NCI-H1436 treated with DMSO at 0.1 percent for 48 hours (cell line): ENCODE measurements at places on chromosomes 5 and 9.

DNA sequence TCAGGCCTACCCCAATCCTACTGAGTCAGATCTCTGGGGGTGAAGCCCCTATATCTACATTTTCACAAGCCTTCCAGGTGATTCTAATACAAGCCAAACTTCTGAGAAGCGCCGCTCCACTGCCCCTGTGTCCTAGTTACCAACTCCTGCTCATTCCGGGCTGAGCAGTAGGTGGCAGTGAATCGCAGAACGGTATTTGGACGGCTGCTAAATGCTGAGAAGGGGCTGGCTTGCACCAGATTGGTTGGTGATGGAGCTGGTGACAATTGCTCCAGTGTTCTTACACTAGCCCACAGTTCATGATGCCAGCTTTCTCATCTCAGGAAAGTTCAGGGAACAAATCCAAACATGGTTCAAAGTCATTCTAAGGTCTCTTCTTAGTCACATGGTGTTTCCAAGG lies 31.1 kb upstream of the FGF1 start:
- no peak for DNase-seq

GRCh38 chr5:118967059-118967508 lies 21.3 kb downstream of the DTWD2 start:
- no peak for DNase-seq

DNA sequence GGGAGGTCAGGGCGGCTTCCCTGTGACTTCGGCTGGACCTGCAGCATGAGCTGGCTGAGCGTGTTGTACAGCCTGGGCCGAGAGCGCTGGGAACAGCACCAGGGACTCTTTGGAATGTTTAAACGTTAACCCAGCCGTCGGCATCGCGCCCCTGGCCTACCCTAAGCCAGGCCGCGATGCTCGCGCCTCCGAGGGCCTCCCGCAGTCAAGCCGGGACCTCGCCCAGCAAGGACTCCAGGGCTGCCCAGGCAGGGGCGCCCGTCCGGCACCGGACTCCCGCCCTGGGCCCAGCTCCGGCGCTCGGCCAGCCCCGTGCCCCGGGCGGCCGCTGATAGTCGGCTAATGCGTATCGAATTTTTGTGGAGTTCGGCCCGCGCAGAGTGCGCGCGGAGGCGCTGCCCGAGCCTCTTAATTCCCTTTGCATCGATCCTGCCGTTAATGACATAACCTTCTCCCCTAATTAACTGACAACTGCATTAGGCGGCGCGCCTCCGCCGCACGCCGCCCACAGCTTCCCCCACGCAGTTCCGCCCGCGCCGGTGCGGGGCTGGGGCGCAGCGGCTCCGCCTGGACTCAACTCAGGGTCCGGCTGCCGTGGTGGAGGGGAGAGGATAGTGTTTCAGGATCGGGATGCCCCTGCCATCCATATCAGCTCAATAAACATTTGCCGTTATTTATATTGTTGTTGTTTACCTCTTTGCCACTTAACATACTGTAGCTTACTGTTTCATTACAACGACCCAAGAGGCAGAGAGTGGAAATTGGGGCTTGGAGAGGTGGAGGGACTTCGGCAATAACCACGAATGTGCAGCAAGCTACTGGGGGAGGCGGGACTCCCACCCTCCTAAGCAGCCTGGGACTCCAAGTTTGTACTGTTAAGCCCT lies 28.8 kb upstream of the CDC23 start:
- no peak for DNase-seq

GRCh38 chr9:77424993-77425392 lies 223.1 kb downstream of the GNA14 start:
- no peak for DNase-seq
